Activated T-cell treated with anti-CD3 and anti-CD28 coated beads for 48 hours (primary cell): ENCODE measurements at places on chromosomes 7 and 10.

GRCh38 chr10:26858707-26859034 is 2.1 kb downstream of the ABI1 start:
- DNase-seq = no peak

DNA sequence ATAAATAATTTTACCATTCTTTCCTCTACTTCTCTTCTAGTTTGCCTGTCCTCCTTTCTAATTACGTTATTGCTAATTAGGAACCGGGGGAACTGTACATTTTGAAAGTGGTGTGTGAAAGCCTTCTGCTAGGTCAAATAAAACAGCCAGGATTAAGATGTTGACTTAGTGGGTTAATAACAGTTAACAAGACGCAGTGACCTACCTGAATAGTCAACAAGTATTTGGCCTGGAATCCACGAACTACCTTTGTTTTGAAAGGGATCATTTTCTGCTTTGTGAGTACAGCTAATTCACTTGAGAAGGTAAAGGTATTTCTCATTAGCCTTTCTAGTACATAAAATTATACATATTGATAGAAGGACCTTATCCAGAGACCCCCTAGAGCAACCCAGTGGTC is 139.9 kb downstream of the COL28A1 start:
- no peak for DNase-seq

DNA sequence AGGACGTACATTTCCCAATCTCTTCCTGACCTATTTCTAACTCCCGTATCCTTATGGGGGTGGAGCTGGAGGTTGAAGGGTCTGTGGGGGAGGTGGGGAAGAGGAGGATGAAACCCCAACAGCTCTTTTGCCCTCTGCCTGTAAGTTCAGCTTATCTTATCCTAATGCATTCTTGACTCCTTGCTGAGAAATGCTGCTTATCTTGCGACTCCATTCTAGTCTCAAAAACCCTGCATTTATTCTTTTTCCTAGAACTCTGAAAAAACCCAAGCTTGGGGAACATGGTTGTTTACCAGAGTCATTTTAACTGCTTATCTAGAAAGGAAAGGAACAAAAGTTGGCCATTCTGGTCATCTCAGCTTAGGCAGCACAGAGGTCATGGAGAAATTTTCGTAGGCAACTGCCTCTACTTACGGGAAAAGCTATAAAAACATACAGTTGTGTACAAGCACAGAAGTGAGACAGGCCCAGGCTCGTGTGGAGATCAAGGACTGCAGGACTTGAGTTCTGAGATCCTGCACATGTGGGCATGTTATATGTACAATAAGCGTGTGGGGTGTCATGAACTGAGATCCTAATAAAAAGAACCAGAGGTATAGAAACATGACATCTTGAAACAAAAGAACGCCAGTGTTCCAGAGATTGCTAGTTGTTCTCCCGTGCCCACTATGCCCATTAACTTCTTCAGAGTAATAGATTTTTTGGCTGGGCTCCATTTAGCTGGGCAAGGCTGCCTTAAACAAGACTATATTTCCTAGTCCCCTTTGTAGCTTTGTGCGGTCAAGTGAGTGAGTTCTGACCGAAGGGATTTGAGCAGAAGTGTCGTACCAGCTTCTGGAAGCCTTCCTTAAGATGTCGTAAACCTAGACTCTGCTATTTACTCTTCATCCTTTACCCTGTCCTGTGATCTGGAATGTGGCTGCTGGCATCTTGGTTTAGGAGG is 9.6 kb downstream of the INMT start:
- no peak for DNase-seq

DNA sequence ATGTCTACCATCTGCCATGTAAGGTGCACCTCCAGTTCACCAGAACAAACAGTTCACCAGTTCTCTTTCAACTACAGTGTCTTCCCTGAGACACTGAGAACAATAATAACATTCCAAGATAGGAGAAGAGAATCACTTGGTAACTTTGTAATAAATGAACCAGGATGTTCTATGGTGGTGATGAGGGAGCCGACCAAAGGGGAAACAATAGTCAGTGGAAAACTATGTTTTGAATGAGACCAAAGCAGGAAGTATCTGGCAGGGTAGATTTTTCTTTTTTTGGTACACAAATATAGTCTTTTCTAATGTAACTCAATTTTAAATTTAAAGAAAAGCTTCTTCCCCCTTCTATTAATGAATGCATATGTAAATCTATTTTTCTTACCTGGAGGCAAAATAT is 20.0 kb downstream of the HYAL4 start:
- no peak for DNase-seq

DNA sequence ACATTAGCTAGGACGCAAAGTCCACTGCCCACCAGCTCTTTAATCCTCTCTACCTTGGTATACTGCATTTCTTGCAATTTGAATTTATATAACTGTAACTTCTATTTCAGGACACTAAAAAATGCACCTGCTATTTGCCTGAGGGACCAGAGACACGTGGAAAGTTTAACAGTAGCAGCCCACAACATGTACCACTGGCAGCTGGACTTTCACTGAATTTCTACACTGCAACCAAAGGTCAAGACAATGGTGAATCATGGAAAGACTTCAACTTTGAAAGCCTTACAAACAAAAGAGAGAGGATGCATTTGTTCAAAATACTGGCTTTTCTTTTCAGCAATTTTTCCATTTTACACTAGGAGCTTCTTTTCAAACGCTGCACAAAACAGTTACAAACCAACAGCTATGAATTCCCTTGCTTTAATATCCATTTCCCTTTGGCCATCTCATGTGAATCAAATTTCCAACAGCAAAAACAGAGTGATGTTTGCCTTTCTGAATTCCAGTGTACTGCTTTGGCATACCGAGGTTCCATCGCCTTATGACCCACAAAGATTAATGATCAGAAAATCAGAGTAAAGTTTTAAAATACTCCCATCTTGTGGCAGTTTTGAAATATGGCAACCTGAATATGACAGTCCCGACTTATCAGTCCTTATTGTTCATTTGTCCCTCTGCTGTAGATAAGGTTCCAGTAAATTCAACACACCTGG is 29.9 kb upstream of the HNRNPH3 start:
- no peak for DNase-seq

DNA sequence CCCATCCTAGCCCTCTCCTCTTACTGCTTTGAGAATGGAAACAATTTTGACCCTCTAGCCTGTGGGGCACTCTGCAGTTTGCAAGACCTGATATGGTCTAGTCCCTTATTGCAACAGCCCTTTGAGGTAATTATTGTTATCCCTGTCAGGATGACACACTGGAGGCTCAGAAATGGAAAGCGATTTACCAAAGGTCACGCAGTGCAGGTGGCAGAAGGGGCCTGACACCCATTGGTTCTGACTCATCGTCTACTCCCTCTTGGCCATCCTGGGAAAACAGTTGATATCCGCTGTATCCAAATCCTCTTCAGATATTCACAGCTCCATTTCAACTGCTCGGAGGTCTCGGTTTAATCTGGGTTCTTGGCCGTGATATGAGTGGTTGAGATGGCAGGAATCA is 44.7 kb upstream of the AQP1 start:
- DNase-seq = no peak

DNA sequence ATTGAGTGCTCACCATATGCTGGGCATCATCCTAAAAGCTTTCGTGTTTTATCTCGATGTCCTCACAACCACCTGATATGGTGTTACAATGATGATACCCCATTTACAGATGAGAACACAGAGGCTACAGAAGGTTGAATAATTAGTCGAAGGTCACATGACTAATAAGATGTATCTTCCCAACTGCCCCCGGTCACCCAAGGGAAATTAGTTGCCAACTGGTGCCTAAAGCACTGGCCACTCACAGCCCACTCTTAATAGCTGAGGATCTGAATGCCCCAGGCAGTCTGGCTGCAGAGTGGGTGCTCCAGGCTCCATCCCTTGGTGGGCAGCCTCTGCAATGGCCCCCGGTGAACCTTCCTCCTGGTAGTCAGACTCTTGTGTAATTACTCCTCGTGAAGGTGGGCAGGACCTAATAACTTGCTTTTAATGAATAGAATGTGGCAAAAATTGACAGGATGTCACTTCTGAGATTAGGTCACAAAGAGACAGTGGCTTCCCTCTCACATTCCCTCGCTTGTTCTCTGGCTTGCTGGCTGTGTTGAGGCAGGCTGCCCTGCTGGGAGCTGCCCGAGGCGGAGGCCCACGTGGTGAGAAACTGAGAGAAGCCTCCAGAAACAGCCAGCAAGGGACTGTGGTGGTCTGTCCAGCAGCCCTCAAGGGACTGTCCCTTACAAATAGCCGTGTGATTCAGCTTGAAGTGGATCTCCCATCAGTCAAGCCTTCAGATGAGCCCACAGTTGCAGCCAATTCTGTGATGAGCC is 109.4 kb downstream of the ARHGAP22 start:
- no peak for DNase-seq

- DNase-seq = peak; percentile 64
Measured at GRCh38 chr7:140517546-140518369, 38.5 kb upstream of the MKRN1 start.

GRCh38 chr7:129466796-129467195 is 32.6 kb downstream of the STRIP2 start:
- no peak for DNase-seq

DNA sequence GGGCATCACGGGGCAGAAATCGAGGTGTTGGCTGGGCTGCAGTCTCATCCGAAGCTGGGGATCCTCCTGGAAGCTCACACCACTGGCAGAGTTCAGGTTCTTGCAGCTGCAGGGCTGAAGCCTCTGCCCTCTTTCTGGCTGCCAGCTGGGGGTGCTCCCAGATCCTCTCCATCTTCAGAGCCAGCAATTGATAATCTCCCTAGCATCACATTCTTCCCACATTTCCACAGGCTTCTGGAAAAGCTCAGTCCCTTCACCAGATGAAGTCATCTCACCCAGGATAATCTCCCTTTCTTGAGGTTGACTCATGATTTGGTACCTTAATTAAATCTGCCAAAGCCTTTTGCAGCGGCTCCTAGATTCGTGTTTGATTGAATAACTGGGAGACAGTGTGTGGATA is 55.2 kb downstream of the NRP1 start:
- DNase-seq = no peak

DNA sequence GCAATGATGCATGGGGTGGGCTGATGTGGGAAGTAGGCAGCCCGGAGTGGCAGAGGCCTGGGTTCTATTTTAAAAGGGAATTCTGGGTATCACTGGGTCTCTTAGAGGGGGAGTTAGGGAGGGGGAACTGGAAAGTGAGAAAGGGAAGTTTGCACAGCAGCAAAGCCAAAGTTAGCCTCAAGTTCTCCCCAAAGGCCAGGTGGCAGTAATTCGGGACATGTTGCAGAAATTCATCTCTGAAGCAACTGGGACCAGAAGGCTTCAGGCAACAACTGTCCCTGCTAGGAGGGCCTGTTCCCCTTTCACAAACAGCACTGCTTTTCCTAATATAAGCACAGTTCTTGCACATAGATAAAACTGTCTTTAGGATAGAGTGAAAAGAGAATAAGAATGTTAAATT is 67.4 kb downstream of the NOD1 start:
- no peak for DNase-seq

- no peak for DNase-seq
Measured at GRCh38 chr7:22319424-22320403, 37.2 kb downstream of the RAPGEF5 start.

DNA sequence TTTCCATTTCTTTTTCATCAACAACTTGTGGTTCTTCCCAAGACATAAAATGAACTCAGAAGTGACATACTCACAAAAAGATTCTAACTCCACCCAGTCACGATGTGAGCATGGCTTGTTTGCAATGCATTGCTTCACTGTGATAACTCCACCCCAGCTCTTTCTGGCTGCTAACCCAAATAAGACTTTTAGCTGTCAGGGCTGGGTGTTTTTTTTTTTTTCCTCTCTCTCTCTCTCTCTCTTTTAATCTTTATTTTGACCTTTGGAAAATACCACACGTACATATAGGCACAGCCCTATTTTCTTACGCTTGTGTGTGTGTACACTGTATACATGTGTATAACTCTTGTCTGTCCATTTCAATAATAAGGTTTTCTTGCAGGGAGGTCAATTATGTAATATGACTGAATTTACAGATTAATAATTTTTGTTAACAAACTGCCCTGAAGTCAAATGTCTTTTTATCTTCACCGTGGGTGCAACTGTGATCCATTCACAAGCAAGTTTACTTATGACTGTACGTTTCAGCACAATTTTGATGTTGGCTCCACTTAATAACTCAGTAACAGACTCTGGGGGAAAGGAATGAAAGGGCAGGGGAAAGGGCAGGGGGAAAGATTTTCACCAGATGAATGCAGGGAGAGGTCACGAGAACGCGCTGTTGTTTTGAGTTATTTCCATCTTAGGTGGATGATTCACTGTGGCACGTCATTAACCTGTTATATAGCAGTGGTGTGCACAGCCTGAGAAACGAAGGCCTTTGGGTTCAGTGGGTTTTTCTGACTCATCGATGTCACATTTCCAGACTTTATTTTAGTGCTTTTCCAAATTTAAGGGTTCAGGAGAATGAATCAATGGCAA is 49.1 kb downstream of the APBB1IP start:
- DNase-seq = peak; percentile 50

- DNase-seq = no peak
Measured at GRCh38 chr7:130393101-130393561, 12.8 kb downstream of the CPA1 start.

GRCh38 chr10:45006276-45007030 is 5.7 kb downstream of the ZNF22 start:
- no peak for DNase-seq

DNA sequence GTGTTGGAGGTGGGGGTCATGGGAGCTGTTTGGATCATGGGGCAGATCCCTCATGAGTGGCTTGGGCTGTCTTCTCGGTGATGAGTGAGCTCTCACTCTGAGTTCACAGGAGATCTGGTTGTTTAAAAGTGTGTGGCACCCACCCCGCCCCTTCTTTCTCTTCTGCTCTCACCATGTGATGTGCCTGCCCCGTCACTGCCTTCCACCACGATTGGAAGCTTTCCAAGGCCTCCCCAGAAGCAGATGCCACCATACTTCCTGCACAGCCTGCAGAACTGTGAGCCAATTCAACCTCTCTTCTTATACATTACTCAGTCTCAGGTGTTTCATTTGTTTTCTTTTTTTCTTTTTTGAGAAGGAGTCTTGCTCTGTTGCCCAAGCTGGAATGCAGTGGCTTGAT is 170.0 kb downstream of the PTPN20 start:
- no peak for DNase-seq

DNA sequence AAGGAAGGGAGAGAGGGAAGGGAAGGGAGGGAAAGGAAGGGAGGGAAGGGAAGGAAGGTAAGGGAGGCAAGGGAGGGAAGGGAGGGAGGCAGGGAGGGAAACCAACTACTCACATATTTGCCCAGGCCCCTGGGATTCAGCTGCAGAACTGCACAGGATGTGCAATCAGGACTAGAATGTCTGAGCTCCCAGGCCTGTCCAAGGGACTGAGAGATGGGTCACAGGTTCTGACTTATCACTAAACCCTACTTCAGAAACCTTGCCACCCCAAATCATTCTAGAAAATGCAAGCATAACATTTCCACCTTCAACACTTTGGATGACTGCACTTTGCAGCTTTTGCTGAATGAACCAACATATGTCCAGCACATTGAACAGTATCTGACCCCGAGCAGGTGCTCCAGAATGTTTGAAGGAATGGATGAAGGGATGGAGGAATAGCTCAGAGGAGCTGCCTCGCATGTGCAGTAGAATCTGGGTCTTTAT is 245.3 kb downstream of the KCNMA1 start:
- no peak for DNase-seq

GRCh38 chr7:521221-522070 is 1.8 kb upstream of the PDGFA start:
- DNase-seq = no peak

GRCh38 chr10:44818041-44818649 is 93.0 kb upstream of the TMEM72 start:
- no peak for DNase-seq

- DNase-seq = peak; percentile 28
Measured at GRCh38 chr10:123007558-123008354, 839 bp downstream of the IKZF5 start.
